ENCODE measurements at places on chromosomes 3 and 15.

- DNase-seq, result no peak
Measured at GRCh38 chr15:52180196-52180835, 10.9 kb downstream of the GNB5 start.

GRCh38 chr3:119588112-119588511, 8.8 kb downstream of the ADPRH start:
- DNase-seq, result no peak

DNA sequence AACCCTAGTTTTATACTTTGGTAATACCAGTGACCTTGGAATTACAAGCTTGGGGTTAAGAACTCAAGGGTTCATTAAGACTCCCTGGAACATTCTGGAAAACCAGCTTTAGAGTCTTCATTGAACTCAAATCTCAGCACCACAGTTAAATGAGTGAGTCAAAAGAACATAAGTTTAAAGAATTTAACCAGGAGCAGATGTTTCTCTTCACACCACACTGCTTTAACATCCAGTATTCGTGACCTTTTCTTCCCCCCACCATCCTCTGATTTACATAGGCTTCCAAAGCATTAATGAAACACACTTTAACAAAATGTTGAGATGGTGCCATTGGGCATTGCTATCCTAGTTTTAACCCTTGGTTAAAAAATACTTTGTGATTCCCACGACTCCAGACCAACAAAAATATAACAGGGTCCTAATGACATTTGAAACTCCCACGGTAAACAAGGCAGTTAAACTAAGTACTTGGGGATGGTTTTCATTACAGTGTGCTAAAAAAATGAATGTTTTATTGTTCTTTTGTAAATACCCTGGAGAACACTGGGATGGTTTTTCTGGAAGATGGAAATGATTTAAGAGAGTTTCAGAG, 123.9 kb downstream of the OXNAD1 start:
- no peak for DNase-seq

DNA sequence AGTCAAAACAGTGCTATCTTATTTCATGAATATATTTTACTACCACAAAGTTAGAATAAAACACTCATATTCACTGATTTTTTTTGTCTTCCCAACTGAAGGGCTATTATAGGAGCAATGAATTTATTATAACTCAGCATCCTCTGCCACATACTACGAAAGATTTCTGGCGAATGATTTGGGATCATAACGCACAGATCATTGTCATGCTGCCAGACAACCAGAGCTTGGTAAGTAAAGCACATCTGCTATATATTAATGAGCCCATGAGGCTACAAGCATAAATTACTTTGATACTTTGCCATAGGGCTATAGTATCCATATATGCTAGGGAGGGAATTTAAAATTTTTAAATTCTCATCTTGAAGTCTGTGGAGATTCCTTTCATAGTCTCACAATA, 95.9 kb downstream of the FEZF2 start:
- no peak for DNase-seq

DNA sequence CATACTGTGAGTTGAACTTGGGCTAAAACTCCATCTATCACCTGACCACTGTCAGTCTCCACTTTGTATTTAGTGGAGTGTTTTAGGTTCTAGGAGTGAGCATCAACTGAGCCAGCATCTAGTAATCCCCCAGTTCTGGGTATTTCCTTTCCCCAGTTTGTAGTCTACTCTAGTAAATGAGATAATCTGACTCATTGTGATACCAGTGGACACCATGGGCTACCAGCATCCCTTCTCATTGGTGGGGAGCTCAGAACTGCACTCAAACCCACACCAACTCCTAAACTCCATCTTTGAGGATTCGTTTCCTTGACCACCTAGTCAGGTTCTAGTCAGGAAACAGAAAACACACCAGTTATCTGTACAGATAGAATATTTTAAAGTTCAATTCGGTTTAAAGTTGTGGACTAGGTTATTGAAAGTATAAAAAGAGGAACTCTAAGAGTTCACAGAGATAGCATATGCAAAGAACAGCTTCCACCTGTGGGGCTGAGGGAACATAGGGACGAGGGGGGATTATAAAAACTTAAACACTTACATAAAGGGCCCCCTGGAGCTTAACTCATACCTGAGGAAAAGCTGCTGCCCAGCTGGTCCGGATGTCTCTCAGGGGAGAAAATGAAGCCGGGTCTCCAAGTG, 36.0 kb downstream of the LEO1 start:
- DNase-seq, result no peak

DNA sequence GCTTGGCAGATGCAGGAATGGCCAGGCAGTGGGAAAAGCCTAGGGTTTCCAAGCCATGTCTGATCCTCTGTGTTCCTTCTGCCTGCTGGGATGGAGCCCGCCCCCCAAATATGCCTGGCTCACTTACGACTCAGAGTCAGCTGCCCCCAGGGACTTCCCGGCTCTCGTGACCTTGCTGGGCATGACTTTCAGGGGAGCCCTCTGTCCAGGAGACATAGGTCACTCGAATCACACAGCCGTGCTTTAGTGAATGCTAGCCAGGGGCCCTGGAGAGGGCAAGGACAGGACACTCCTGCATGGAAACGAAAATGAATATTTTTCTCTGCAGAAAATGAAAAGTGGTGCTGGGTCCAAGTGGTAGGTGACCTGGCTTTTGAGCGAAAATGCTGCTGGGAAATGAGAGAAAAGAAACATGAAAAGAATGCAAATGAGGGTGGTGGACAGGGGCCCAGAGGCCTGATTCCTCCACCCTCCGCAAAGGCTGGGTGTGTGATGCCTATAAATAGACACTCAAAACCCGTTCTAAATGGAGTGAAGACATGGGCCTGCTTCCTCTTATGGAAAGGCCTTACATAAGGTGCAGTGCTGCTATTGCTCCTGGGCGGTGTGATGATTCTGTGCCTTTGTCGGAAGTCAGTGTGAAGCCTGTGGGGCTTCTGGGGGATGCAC, 107.4 kb downstream of the APBA2 start:
- no peak for DNase-seq

DNA sequence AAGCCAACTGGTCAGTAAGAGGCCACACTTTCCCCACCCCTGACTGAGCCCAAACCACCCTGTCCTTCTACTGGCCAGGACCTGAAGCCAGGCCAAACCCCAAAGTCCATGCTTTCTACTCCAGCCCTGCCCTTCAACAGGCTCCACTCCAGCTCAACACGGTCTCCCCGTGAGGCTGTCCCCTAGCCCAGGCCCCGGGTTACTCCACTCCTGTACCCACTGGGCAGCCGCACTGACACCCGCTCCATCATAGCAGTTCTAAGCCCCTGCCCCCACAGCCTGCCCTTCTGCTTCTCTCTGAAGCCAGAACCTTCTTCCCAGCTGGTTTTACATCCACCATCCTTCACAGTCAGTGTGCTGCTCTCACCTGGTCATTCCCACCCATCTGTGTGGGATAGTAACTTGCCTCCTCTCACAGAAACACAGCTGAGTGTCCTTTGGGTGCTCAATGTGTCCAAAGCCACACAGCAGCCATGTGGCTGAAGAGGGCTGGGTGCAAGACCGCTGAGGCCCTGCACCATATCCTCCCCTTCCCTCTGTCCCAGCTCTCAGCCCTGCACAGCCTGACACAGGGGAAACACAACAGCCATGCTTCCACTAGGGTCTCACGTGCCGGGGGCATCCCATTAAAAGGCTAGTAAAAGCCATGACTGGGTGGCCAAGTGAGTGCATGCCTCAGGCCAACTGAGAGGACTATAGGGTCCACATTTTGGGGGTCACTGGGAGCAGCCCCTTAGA, 38.1 kb downstream of the TLE3 start:
- no peak for DNase-seq

DNA sequence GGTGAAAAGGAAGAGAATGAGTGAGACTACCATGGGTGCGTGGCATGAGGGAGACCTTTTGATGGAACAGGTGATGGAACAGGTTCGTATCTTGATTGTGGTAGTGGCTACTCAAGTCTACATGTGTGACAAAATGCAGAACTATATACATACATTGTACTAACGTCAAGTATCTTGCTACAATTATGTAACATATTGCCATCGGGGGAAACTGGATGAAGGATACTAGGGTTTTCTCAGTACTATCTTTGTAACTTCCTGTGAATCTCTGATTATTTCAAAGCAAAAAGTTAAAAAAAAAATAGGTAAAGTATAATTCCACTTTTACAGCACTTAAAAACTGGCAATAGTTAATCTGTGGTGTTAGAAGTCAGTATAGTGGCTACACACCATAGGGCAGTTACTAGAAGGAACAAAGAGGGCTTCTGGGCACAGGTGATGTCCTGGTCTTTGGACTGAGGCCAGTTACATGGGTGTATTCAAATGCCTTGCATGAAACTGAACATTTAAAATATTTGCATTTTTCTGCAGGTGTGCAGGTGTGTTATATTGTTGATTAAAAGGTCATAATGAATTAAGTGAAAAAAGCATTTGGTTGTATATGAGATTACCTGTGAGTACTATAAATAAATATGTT, 61.4 kb downstream of the LRRK1 start:
- DNase-seq, result no peak

GRCh38 chr15:52183562-52184173, 7.5 kb downstream of the GNB5 start:
- no peak for DNase-seq

GRCh38 chr3:165056510-165056909, 21.8 kb downstream of the SI start:
- no peak for DNase-seq

DNA sequence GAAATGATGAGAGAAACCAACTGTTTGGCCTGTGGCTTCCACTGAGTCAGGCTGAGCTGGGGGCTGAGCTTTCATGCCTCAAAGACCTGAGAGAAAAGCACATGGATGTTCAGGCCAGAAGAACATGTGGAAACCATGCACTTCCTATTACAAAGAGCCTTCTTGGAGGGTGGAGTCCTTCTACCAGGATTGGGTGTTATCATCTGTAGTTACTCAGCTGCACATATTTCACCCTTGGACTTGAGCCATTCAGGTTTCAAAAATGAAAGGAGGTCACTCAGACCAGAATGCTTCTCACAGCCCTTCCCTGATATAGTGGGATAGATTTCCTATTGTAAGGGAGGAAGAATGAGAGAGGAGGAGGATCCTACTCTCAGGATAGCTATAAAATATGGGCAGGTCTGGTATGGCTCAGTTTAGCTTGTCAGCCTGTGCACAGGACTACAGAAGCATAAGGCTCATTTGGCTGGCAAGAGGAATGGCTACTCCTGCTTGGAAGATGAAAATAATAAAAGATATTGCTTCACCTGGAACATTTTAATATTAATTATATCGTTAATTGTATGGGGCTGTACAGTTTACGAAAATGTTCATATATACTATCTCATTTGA, 173.6 kb upstream of the TMC3 start:
- DNase-seq, result no peak

DNA sequence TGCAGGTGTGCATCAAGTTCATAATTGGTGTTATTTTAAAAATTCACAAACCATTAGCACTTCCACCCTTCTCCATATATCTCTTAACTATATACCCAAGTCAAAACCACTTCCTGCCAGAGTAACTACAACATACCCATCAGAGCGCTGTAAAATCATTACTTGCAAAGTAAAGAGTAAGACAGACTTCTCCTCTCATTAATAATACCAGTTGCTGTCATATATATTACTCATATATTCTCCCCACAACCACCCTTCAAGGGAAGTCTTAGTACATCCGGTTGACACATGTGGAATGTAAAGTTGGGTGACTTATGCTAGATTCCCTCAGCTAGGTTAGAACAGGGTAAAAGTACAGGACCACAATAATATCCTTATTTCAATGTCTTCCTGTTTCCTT, 5.6 kb downstream of the TERC start:
- peak; percentile 20 for DNase-seq

DNA sequence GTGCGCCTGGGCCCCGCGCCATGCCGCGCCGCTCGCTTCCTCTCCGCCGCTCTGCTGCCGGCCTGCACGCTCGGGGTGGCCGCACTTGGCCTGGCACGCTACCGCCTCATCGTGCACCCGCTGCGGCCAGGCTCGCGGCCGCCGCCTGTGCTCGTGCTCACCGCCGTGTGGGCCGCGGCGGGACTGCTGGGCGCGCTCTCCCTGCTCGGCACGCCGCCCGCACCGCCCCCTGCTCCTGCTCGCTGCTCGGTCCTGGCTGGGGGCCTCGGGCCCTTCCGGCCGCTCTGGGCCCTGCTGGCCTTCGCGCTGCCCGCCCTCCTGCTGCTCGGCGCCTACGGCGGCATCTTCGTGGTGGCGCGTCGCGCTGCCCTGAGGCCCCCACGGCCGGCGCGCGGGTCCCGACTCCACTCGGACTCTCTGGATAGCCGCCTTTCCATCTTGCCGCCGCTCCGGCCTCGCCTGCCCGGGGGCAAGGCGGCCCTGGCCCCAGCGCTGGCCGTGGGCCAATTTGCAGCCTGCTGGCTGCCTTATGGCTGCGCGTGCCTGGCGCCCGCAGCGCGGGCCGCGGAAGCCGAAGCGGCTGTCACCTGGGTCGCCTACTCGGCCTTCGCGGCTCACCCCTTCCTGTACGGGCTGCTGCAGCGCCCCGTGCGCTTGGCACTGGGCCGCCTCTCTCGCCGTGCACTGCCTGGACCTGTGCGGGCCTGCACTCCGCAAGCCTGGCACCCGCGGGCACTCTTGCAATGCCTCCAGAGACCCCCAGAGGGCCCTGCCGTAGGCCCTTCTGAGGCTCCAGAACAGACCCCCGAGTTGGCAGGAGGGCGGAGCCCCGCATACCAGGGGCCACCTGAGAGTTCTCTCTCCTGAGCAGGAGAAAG, 951 bp downstream of the GPR62 start:
- DNase-seq, result peak; percentile 55

DNA sequence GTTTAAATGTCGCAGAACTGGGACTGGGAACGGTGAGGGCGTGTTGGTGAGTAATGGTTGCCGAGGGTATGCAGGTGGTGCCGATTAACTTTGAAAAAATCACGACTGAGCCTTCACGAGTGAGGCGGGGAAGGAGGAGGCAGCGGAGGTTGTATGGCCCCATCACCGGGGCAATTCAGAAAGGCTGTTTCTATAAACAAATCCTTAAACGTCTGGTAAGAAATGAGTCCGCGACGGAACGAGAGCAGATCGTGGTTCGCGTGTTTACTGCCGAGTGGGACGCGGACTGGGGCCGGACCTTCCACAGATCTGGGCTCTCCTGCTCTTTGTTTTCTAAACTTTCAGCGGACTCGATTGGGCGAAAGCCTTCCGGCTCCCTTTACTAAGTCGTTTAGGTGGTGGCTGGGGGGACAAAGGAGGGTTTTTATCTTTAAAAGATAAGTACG, 2.7 kb downstream of the IGF1R start:
- DNase-seq, result no peak

DNA sequence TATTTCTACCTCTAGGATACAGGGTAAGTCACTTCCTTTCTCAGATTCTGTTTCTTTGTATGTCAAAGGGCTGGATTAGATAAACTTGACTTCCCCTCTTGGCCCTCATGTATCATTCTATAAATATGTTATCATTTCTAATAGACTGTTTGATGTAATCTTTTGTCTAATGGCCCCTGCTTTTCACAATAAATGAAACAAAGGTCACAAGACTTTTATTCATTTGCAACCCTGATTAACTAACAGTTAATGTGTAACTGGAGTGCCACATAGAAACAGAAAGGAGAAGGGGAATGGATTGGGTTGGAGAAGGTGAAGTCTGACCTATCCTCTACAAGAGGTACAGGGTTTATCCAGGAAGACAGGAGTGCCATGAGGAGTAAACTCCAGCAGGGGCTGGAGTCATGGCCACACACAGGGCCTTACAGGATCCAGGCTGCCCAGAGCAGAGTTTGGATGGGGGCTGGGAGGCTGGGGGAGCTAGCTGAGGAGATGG, 8.0 kb upstream of the B3GNT5 start:
- DNase-seq, result no peak
